Amniotic stem cell (primary cell): ENCODE measurements at places on chromosomes 7 and 10.
A peak's percentile ranks its signal among the peaks of the same experiment; 100 is the strongest.

GRCh38 chr10:25384618-25385017 is 209.8 kb downstream of the GPR158 start:
- DNase-seq: no peak

DNA sequence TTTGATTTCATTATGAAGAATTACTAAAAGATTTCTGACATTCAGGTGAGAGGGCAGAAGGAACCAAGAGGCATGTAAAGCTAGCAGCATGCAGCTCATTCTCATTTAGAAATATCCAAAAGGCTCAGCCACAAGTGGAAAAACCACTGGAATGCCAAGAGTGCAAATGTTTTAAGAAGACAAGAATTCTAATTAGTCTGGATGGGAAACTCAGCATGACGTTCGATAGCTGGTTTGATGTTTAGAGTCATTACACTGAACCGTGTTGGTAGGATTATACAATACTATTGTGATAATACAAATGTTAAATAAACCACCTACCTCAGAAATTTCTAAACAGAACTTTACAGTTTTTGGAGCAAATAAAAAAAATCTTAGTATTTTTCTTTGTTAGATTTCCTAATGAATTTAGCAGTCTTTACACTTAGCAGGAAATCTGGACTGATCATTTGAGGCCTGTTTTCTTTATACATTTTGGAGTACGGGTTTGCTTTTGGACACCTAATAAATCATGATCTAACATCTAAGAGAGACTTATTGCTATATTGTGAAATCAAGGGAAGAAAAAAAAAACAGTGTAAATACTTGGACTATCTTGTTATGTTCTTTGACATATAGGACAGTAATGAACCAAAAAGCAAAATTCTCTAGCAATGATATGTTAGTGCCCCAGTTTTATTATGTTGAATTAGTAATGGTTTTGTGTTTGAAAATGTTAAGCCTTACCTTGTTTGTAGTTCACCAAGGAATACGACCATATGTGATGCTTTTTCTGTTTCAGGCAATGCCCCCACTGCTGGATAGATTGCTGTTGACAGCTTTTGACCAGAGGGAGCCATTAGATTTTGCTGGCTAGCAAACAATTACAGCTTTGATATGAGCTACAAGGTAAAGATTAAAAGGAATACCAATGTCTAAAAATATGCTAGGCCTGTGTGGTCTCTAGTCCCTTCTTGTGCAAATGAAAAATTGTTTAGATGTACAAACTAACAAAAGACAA is 354.1 kb upstream of the SEMA3A start:
- peak; percentile 5 for DNase-seq

- no peak for DNase-seq
Measured at GRCh38 chr10:95071107-95071660, 1.9 kb upstream of the CYP2C8 start.

DNA sequence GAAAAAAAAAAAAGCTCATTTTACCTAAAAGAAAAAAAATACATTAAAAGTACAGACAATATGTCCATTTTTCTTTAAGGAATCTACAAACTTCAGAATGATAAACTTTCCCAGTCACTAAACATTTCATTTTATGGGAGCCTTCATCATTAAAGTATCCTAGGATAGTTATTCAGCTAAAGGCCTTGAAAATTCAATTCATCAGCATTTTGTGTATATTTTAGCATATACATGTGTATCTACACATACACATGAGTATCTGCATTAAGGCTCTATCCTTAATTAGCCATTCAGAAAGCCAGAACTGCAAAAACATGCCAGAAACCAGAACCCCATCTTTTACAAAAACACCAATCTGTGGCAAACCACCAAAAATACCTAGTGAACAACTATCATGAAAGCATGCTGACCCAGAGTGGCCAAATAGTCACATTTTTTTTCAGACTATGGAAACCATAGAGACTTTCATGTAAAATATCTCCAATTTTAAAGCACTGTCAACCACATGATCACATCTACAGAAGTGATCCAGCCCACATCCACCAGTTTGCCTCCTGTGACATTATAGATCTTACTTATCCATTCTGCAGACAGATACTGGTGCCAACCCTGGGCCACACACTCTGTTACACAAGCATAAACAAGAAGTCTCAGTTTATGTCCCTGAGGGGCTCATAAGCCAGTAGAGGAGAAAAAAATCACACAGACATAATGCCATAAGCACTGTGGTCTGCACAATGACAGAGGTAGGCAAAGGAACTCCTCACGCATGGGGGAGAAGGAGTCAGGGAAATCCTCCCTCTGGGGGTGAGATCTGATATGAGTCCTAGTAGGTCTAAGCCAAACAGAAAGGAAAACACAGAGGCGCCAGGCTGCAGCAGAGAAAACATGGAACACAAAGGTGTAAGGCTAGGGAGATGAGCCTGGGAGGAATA is 79.2 kb downstream of the SRPK2 start:
- DNase-seq: no peak

DNA sequence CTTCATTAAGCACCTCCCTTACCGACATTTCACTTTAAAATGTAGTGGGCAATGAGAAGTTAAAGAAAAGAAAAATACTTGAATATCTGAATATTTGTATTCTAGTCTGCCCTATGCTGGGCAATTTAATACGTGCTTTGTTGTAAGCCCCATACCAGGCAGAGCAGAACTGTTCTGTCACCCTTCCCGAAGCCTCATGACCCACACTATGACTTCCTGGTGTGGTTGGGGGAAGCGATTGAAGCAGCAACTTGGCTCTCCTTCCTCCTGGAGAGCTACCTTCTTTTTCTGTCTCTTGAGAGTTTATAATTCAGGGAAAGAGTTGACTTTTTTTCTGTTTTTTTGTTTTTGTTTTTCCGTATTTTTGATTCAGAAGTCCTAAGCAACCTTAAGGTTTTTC is 243.7 kb downstream of the INHBA start:
- DNase-seq: no peak

DNA sequence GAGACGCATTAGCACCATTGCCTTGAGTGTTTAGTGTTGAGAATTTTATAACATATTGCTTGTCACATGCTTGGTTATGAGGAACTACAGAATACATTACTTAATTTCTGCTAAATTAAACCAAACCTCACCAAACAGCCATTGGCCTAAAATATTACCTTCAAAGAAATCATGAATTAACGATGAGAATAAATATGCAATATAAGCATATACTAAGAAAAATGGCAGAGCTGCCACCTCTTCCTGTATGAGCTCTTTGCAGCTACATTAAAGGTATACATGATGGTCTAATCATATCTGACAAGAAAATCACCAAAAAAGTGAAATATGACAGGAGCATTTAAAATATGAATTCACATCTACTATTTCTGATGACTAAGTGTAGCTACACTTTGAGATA is 5.2 kb upstream of the RHEB start:
- no peak for DNase-seq

DNA sequence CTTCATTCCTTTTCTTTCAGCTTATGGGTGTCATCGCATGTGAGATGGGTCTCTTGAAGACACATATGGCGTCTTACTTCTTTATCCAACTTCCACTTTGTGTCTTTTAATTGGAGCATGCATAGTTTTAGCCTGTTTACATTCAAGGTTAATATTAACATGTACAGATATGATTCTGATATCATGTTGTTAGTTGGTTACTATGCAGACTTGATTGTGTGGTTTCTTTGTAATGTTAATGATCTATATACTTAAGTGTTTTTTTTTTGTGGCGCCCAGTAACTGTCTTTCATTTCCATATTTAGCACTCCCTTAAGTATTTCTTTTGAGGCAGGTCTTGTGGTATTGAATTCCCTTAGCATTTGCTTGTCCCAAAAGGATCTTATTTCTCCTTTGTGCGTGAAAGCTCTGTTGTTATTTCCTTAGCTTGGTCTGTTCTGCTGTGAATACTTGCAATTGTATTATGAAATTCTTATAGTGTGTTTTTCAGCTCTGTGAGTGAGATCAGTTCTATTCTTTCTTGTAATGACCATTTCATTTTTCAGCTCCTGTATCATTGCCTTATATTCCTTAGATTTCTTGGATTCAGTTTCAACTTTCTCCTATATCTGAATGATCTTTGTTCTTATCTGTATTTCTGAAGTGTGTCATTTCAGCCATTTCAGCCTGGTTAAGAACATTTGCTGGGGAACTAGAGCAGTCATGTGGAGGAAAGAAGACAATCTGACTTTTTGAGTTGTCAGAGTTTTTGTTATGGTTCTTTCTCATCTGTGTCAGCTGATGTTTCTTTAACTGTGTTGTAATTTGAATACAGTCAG is 88.4 kb downstream of the ABCA13 start:
- DNase-seq: no peak

DNA sequence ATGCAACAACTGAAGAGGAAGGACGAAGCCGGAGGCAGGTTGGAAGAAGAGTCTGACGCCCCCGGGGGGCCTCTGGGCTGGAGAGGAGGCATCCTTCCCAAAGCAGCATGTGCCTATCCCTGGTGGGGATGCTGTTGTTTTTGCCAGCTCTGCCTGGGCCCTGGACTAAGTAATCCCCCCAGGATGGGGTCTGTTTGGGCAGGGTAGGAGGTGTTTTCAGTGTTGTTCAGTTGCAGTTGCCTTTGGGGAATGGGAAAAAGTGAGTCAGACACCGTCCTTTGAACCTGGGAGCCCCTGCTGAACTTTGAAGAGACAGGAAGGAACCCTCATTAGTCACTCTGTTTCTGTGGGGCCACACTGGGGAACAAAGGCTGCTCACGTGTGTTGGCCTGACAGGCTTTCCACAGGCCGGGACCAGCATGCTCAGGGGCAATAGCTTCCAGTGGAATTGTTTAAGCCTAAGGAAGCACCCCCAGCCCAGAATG is 35.2 kb upstream of the GDF10 start:
- DNase-seq: no peak

DNA sequence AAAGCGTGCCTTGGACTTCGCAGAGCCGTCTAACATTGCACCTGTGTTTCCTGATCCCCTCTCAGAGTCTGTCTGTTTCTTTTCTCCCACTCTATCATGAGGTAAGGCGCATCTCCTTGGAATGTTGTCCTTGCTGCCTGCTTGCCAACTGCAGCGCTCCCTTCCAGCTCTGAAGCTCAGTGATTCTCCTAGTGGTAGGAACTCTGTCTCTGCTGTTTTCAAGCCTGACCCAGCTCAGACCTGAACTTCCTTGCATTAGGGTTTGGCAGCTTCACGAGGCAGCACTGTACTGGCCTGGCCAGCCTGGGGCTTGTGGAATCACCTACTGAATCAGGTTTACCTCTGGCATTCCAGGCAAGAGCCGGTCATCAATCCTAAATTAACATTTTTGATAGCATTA is 123.9 kb downstream of the CREB5 start:
- DNase-seq: no peak
